ENCODE measurements at places on chromosomes 16 and 17.

DNA sequence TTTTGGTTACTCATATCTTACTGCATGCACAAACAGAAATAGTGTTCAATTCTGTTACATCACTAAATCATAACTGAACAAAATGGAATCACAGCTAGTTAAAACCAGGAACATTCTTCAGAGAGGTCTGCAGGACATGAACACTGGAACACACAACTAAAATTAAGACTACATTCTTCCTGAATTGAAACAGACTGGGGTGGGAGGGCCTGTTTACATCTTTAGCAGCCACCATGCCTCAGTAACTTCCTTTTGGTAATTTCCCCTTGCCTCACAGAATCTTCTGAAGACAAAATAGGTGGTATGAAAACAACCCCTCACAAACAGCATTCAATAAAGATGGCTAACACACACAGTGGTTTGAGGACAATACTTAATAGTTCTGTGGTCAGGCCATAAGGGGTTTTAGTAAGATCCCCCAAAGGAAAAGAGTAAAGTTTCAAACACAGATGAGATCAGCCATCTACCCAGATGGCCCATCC is 6.5 kb downstream of the MARF1 start:
- peak; percentile 65 for DNase-seq

GRCh38 chr16:66212428-66212827 is 154.1 kb upstream of the CDH5 start:
- no peak for DNase-seq

DNA sequence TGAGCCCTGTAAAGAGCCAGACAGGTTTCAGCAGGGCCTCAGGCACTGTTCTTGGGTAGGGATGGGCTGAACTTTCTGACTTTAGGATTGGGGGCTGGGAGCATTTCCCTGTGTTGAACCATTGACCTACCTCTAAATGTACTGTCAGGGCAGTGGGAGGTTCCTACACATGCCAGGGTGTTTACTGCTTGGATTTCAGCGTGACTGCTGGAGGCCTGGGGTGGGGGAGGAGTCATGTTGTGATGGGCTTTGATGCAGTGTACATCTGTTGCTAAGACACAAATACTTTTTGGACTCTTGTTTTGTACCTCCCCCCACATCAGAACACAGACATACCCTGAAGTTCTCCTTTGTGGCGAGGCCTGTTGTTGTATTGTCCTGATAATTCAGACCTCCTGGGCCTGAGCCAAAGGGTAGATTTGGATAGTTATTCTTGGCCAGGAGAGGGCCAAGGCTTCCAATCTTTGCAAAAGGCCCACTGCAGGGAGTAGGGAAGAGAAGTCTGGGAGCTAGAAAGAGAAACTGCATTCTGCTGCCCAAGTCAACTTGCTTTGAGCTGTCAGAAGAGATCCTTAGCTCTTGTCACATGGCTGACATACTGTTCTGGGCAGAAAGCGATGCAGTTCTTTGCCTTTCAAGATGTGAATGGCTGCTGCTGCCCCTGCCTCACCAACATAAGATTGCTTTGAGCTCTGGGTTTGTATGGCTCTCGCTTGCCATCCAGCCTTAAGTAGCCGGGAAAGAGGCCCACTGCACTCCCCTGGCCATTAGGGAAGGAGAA is 3.7 kb downstream of the NFE2L1 start:
- no peak for DNase-seq

DNA sequence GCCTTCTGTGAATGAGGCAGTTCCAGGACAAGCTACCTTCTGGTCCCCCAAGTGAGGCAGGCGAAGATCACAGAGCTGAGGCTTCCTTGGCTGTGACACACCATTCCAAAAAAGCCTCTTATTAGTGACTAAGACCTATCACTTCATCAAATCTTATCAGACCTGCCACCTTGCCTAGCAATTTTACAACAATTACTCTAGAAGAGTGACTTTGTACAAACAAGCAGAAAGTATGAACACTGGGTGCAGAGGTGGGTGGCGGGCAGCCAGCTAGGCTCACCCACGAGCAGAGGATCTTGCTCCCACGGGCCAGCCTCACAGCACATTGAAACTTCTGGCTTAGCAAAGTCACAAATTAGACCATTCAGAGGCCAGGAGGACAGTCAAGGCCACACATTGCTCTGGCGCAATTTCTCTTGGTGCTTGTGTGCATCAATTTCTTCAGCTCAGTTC is 2.2 kb upstream of the ICAM2 start:
- DNase-seq: peak; percentile 32

GRCh38 chr16:10323528-10323869 is 62.4 kb upstream of the ATF7IP2 start:
- no peak for DNase-seq

DNA sequence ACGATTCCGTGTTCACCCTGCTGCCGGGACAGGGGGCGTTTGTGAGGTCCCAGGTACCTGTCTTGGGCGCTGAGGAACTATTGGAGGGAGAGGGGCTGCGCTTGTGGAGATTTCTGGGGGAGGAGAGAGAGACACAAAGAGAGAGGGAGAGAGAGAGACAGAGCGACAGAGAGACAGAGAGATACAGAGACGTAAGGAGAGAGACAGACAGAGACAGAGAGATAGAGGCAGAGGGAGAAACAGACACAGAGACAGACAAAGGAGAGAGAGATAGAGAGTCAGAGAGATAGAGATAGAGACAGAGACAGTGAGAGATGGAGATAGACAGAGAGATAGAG is 24.5 kb upstream of the ITGAX start:
- no peak for DNase-seq

- DNase-seq: no peak
Measured at GRCh38 chr16:19528666-19529065, 4.9 kb downstream of the CCP110 start.

- no peak for DNase-seq
Measured at GRCh38 chr16:72997141-72997542, 50.8 kb downstream of the ZFHX3 start.

DNA sequence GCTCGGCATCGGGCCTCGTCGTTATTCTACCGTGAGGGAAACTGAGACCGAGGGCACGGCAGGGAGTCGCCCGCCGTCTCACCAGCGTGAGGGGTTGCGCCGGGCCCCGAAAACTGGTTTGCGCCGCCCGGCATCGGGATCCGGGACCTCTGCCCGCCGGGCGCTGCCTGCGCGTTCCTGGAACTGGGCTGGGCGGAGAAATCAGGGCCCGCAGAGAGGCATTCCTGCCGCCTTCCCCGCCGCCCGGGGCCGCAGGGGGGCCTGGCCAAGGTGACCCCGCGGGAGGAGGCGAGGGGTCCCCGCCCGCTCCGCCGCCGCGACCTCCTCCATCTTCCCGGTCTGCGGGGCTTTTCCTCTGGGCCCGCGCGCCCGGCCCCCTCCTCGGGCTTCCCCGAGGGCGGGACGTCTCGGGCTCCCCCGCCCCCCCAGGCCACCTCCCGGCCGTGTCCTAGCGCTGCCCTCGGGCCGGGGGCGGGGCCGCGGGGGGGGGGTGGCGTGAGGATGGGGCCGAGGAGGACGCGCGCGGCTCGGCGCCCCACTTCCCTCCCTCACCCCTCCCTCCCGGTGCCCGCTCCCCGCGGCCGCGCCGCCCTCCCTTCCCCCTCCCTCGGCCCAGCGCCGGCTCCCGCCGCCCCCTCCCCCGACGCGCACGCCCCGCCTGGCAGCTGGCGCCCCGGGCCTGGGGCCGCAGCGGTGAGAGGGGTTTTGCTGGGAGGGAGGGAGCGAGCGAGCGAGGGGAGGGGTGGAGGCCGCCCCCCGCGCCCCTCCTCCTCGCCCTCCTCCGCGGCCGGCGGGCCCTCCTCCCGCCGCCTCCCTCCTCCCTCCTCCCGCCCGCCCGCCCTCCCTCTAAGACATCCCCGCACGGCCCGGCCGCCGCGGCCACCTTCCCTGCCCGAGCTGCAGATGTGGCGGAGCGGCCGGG is at the start of gene GLIS2:
GLIS2 (plus strand) TSS at position 882 of the 922 bp plus-strand sequence. CDS start 16,214 bp downstream, outside the sequence.
- peak; percentile 56 for DNase-seq

- no peak for DNase-seq
Measured at GRCh38 chr17:17055286-17056155, 13.3 kb downstream of the MPRIP start.

GRCh38 chr17:17498606-17499301 is 2.6 kb upstream of the RASD1 start:
- no peak for DNase-seq

- DNase-seq: no peak
Measured at GRCh38 chr17:35936063-35936462, 5.5 kb upstream of the RDM1 start.

- no peak for DNase-seq
Measured at GRCh38 chr16:79898703-79899102, 298.2 kb upstream of the MAF start.

GRCh38 chr17:81129711-81130367 is 35.5 kb upstream of the PVALEF start:
- DNase-seq: no peak

- no peak for DNase-seq
Measured at GRCh38 chr17:57006040-57006439, 28.1 kb downstream of the SCPEP1 start.

DNA sequence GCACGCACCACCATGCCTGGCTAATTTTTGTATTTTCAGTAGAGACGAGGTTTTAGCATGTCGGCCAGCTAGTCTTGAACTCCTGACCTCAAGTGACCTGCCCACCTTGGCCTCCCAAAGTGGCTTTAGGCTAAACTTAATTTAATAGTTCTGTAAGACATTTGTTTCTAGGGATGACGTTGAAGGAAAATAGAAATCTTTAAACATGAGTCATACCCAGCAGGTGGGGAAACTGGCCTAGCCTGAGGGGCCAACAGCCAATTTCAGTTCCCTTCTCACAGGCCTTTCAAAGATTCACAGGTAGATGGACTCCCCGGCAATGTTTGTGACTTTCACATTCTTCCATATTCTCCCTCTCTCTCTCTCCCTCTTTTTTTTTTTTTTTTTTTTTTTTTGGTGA is 18.1 kb upstream of the ITPRIPL2 start:
- no peak for DNase-seq

Data from CD4-positive, alpha-beta T cell treated with Interleukin-17A for 1 hour (primary cell).